Heart right ventricle (tissue), 16 donors: ENCODE measurements at places on chromosomes 4 and X. TPM values are rescaled to one million over a fixed set of nuclear protein-coding genes. Genes with fewer than 3 reads are reported as not detected.

Gene SSX3
- not detected for total RNA-seq

Gene FGB
- not detected for total RNA-seq

Gene ART3
- total RNA-seq: 144 TPM

Gene DOCK11
- 4.6 TPM for total RNA-seq

Gene DUSP9
- not detected for total RNA-seq

Gene FGF13
- 2.1 TPM for total RNA-seq
